ENCODE measurements at places on chromosomes 6 and 20.

- DNase-seq: no peak
Measured at GRCh38 chr20:11144114-11144950, 470.5 kb upstream of the JAG1 start.

- no peak for DNase-seq
Measured at GRCh38 chr20:40899344-40899743, 129.3 kb upstream of the TOP1 start.

- no peak for DNase-seq
Measured at GRCh38 chr20:48774696-48775095, 53.1 kb downstream of the PREX1 start.

DNA sequence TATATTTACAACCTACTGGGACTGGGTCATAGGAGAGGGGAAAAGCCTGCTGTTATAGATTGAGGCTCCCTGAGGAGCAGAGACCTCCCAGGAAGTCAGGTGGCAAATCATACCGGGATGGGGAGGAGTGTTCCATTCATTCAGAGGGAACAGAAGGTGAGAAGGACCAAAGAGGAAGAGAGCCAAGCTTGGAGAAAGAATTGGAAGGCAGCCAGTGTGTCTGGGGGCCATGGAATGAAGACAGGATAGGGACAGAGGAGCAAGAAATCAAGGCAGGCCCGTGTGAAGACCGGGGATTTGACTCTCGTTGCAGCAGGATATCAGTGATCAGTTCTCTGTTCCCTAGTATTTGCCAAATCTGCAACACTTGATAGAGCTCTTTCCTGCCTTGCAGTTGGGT, 5.7 kb upstream of the ZNF217 start:
- no peak for DNase-seq

All from Jurkat, Clone E6-1 (cell line).